ENCODE measurements at places on chromosomes 1 and 21. TPM values are rescaled to one million over a fixed set of nuclear protein-coding genes. Genes with fewer than 3 reads are reported as not detected.

DNA sequence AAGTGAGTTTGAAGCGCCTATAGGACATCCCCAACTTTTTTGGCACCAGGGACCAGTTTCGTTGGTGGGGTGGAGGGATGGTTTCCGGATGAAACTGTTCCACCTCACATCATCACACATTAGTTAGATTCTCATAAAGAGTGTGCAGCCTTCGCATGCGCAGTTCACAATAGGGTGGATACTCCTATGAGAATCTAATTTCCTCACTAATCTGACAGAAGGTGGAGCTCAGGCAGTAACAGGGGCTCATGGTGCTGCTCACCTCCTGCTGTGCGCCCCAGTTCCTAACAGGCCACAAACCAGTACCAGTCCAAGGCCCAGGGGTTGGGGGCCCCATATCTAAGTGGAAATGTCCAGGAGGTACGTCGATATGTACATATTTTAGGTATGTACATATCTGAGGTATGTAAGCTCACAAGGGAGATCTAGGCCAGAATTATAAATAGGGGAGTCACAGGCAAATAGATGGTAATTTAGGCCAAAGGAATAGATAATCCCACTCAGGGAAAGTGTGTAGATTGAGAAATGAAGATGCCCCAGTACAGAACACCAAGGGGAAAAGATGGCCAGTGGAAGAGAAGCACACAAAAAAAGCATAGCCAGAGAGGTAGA lies 27.5 kb upstream of the RASAL2 start:
- DNase-seq = no peak

GPR25 gene
- polyA plus RNA-seq = 0.16 TPM

- no peak for DNase-seq
Measured at GRCh38 chr1:1625404-1625775, 6.6 kb upstream of the MMP23B start.

GRCh38 chr21:34811368-34811767 lies 142.6 kb downstream of the CLIC6 start:
- peak; percentile 63 for DNase-seq

DNA sequence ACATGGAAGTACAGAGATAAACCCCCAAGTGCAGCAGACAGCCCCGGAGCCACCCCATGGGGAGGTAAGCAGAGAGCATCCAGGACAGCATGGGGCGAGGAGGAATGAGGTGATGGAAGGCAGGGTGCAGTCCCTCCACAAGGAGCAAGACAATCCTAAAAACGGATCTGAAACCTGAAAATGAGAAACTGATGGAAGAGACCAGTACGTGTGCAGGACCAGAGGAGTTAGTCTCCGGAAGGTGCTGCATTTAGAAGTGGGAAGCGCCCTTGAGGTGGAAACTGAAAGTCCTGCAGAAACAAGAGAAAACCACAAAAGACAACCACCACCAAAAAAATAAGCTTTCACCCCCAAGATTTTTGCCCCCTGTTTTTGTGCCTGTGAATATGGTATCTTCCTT lies 17.4 kb upstream of the DDOST start:
- no peak for DNase-seq

DNA sequence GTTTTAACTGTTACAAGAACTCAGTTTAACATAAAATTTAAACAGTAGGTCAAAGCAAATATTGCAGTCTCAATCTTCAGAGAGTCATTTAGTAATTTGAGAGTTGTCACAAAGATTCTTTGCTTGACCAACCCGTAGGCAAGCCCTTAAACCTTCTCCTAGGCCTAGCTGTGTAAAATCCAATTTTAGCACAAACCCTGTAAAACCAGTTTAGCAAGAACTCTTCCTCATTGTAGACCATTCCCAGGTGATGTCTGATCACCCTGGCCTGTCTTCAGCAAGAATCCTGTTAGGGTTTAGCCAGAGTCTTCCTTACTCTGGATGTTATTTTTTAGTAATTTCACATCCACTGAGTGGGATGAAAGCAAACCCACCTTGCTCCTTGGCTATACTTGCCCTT lies 30.1 kb downstream of the LRIG2 start:
- DNase-seq = no peak
